Foreskin fibroblast (primary cell): ENCODE measurements at places on chromosomes 7 and 10.

GRCh38 chr7:100080907-100081534, 502 bp downstream of the ZNF3 start:
- no peak for DNase-seq

DNA sequence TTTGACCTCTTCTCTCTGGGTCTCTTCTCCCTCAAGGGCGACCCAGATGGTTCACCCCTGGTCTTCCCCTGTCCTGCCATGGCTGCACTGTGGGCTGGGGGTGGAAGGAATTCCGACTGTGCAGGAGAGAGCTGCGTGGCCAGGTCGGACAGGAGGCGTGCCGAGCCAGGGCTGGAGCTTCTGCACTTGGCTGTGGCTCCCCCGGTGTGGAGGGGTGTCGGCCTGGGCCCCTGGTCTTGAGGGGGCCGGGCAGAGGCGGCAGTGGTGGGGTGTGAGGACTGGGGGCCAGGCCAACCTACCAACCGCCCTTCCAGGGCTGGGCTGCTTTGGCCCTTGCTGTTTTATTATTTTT, 74.9 kb upstream of the SHH start:
- no peak for DNase-seq

DNA sequence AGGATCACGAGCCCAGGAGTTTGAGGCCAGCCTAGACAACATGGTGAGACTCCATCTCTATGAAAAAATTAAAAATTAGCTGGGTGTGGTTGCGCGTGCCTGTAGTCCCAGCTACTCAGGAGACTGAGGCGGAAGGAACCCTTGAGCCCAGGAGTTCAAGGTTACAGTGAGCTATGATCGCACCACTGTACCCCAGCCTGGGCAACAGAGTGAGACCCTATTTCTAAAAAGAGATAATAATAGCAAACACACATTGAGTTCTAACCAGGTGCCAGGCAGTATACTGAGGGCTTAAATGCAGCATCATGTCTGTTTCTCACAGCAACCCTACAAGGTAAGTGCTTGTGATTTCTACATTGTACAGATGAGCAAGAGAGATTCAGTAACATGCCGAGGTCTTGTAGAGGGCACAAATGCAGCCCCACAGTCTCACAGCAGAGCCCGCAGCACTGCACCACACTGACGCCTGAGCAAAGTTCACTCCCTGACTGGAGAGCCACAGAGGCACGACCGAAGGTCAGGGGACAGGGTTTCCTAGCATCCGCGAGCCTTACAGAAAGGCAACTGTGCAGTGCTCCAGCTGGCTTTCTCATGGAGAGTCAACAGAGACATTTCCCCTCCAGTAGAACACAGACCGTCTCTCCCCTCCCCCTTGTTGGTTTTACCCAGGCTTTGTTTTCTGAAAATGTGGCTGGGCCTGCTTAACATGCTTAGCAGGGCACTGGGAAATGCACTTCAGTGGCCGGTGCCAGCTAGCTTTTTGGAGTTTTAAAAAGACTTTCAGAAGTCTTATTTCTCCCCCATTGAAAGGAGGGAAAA, 36.5 kb downstream of the PDSS1 start:
- no peak for DNase-seq

- peak; percentile 24 for DNase-seq
Measured at GRCh38 chr10:69878038-69878437, 76.3 kb downstream of the COL13A1 start.

DNA sequence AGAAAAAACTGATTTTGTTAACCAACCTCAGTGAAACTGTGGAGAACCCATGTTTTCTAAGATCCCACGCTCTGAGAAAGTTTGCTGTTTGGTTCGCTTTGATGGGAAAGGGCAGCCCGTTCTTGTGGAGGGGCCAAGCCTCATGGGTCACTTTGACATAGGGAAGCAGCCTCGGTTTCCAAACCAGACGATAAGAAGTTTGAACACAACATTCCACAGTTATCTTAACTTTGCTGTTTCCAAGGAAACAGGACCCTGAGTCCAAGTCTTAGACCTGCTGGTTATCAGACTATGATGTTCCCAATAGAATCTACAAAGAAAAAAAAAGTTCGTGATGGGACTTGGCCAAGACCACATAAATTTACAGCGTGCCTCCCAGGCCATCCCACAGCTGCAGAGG, 182.3 kb downstream of the NRP1 start:
- no peak for DNase-seq

DNA sequence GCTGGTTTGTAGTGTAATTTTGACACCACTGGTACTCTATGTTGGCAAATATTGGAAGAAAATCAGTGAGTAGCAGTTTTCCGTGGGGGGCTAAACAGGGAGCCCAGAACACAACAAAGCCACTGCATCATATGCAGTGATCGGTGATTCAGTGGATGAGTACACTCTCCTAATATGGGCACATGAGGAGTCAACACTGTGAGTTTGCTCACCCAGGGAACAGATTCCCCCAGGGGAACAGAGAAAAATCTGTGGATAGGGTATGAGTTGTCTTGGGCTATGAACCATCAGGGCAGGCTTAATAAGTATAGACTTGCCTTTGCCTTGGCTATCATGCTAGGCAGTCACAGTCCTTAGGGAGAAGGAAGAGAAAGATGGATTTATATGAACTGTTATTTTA, 227.7 kb upstream of the SEMA3E start:
- peak; percentile 64 for DNase-seq

DNA sequence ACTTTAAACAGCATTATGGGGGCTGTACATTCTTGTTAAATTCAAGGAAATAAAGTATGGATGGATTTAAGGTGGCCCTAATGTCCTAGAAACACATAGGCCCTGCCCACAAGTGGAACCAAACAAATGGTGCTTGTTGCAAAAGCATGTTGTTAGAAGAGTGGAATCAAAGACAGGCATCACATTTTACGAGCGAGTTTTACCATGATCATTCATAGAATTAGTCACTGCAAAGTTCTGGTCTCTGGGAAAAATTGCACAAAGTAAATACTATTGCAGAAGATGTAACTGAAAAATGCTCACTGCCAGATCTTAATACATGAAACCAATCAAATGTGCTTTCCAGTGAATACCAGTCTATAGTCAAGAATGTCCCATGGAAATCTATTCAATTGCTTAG, 677.1 kb downstream of the PARD3 start:
- DNase-seq = peak; percentile 67

GRCh38 chr7:66837007-66837406, 84.0 kb upstream of the TMEM248 start:
- DNase-seq = peak; percentile 12

DNA sequence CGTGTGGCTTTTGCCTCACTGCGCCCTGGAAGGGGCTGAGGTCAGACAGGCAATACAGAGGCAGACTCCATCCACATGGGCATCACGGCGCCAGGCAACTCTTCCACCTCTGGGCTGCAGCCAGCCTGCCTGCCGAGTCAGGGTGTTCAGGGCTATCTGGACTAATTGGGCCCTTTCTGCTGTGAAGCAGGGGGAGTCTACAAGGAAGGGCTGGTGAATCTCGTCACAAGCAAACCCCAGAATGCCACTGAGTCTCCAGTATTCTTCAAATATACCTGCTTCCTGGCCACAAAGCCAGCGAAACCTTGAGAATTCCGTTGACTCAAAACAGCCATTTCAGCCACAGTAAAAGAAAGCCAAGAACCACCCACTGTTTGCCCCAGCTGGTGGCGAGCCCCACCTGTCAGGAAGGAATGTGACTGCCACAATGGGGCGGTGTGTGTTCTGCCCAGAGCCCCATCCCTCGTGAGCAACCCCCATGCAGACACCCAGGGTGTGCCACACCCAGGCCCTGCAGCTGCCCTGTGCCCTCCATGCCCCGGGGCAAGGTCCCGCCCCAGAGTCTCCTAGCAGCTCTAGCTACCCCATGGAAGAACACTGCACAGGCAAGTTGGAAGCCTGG, 117.3 kb downstream of the FAM53B start:
- DNase-seq = no peak
